ENCODE measurements at places on chromosomes 1 and 21. TPM values are rescaled to one million over a fixed set of nuclear protein-coding genes. Genes with fewer than 3 reads are reported as not detected.
A peak's percentile ranks its signal among the peaks of the same experiment; 100 is the strongest.

MIXL1 gene
- 0.38 TPM for total RNA-seq

- no peak for DNase-seq
Observed at GRCh38 chr21:42461881-42462877, 33.8 kb downstream of the RSPH1 start.

DR1 gene
- 52.3 TPM for total RNA-seq

DNA sequence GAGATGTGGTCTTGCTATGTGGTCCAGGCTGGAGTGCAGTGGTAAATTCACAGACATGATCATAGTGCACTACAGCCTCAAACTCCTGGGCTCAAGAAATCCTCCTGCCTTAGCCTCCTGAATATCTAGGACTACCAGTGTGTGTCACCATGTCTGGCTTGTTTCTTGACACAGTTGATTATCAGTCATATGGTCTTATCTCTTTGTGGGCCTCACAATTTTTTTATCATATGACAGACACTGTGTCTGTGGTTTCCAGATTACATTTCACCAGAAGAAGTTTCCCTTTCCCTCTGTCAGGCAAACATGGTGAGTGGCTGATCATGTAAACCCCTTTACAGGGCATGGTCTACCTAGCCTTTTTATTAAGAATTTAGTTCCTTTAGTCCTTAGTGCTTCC is 96.1 kb downstream of the HFM1 start:
- no peak for DNase-seq

DNA sequence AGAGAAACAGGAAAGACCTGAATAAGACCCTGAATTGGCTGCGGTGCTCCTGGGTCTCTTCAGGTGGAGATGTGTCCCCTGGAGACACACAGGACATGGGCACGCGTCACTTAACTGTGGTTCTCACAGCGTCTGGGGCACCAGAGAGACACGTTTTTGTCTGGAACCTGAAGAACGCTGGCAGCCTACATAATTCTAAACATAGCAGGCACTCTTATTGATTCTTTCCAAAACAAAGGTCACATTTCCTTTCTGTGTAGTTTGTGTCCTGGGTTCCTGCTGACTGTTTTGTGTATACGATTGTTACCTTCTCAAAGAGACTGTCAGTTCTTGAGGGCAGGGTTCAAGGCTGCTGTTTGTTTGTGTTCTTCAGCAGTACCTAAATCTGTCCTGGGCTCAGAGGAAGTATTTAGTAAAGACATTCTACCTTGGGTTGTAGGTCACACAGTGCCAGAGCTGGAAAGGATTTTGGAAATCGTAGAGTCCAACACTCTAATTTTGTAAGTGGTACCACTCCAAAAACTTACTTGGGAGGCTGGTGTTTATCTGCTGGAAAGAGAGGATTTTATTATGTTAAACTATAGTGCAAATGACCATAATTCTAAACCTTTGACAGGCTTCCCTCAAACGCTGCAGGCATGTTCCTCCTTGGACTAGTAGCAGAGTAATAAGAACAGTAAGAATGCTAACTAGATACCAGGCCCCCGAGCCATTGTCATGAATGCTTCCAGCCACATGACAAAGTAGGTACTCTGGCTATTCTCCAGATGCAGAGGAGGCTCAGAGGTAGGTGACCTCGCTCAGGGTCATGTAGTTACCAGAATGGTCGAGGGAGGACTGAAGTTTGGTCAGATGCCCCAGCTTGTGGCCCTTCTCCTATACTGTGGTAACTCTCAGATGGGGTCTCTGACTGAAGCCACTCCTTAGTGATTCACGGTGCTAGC is 164.3 kb downstream of the DHRS3 start:
- DNase-seq, result no peak

DNA sequence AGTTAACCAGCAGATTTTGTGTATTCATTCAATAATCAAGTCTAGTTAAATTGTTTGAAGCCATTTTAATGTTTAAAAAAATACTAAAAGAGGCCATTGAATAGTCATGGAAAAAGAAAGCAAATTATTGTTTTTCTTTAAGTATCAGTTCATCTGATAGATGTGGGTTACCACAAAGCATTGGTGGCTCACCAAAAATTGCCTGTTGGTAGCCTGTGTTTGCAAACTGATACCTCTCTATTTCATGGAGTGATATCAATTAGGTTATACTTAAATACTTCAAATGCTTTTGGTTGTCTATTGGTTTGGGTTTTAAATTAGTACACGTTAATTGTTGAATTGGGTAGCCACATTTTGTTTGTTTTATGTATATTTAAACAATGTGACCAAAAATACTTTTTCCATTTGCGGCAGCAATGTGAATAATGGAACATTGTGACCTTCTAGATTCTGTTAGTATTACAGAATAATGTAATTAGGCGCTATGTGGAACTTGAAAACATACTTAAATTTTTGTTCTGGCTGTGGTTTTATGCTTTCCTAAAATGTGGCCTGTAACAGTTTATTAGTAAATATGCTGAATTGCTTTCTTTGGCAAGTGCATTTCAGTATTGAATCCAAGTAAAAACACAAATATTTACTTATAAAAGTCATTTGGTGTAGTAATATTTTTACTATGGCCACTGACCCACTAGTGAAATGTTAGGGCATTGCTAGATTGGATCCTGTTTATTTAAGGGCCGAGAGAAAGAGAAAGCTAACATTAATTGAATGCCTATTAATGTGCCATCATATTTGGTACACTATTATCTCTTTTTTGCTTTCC is 37.1 kb upstream of the NBL1 start:
- no peak for DNase-seq

GRCh38 chr1:37940299-37940947 is 6.4 kb downstream of the INPP5B start:
- DNase-seq, result peak; percentile 49

PTPN14 gene
- total RNA-seq, result 34.1 TPM

- DNase-seq, result no peak
Observed at GRCh38 chr1:213986020-213986924, 1.5 kb upstream of the PROX1 start.

DNA sequence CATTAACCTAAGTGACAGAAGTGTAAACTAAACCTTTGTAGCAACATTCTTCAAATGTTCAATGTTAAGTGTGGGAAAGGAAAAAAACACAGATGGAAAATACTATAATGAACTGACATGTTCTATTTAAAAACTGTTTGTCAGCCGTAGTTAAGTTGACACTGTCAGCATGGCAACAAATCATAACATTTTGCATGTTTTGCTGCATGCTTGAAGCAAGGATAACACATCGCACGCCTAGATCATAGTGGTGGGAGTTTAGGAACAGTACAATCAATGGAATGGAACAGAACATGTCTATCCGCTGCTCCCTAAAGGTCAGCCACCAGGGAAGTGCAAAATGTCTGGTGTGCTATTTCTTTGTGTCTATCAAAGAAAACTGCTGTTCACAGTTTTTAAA is 62.5 kb upstream of the ESRRG start:
- DNase-seq, result no peak

- DNase-seq, result no peak
Observed at GRCh38 chr1:32255072-32256071, 4.3 kb downstream of the LCK start.

GRCh38 chr1:8343464-8344001 is 25.6 kb downstream of the SLC45A1 start:
- peak; percentile 67 for DNase-seq

Data from lower lobe of right lung (tissue), 2 donors.